Body of pancreas (tissue), 4 donors: ENCODE measurements at places on chromosomes 7 and 10. TPM values are rescaled to one million over a fixed set of nuclear protein-coding genes. Genes with fewer than 3 reads are reported as not detected.

Gene CACNB2
- 12.5 TPM for total RNA-seq

Gene GATA3
- 0.66 TPM for total RNA-seq

Gene CLCN1
- total RNA-seq: not detected

Gene LRRC4
- total RNA-seq: under 0.01 TPM

Gene PON1
- 0.78 TPM for total RNA-seq

Gene PDE6C
- total RNA-seq: not detected

Gene CREB5
- 10.4 TPM for total RNA-seq
